Epithelial cell of prostate (primary cell): ENCODE measurements at places on chromosomes 5 and 9.

DNA sequence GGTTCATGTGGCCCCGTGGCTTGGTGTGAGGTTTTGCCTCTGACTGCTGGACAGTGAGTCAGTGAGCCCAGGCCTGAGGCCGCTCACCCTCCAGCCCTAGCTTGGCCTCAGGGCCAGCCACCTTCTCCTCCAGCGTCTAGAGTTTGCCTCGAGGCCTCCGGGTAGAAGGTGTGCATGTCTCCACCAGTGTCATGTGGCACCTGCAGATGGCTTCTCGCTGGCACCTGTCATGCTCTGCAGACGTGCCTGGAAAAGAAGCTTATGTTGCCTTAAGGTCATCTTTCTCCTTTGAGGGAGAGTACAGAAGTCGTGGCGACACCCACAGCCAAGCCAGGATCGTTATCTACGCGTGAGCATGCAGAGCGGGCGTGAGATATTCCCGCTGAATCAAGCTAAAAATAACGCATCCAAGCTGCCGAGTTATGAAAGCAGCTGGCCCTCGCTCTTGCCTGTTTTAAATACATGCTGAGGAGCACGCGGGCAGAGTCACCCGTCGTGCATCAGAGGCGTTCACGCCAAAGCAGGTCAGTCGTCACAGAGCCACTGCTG is 79.7 kb upstream of the FCN2 start:
- DNase-seq: no peak

- no peak for DNase-seq
Observed at GRCh38 chr5:120873083-120873482, 409.0 kb downstream of the PRR16 start.

DNA sequence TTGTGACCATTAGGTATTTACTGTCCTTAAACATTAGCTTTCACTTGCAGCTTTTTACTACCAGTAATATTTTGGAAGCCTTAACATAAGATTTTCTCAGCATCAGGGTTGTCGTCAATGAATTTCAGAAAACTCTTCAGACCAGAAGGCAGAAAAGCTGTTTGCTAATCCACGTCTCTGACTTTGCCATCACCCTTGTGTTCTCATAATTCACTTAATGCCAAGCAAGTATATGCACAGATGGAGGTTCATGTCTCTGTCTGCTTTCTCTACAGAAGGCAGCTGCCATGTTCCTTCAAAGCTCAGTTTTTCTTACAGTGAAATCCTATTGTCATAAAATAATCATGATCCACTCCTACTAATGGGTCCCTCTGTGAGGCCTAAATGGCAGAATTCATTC is 37.7 kb upstream of the LRRC19 start:
- DNase-seq: no peak

GRCh38 chr9:129402371-129402739 is 218.5 kb downstream of the C9orf50 start:
- DNase-seq: no peak

- DNase-seq: no peak
Observed at GRCh38 chr9:100472268-100472667, 681 bp upstream of the TMEFF1 start.

- DNase-seq: no peak
Observed at GRCh38 chr5:77641397-77641943, 3.0 kb upstream of the OTP start.
